Urinary bladder (tissue), 4 donors: ENCODE measurements at places on chromosomes 2 and 18. TPM values are rescaled to one million over a fixed set of nuclear protein-coding genes. Genes with fewer than 3 reads are reported as not detected.

The HOXD9 gene
- total RNA-seq, result 2.9 TPM

The NT5DC4 gene
- total RNA-seq, result not detected

The EFEMP1 gene
- total RNA-seq, result 146 TPM

The INHBB gene
- 0.74 TPM for total RNA-seq

The L3MBTL4 gene
- 6.7 TPM for total RNA-seq

The ELAC1 gene
- 7.3 TPM for total RNA-seq

The TTN gene
- total RNA-seq, result 153 TPM

The DNAH7 gene
- total RNA-seq, result 3.5 TPM

The TRIM43 gene
- total RNA-seq, result not detected

The ERFE gene
- total RNA-seq, result 0.79 TPM

The AQP12A gene
- total RNA-seq, result not detected

The ZNF24 gene
- 68.9 TPM for total RNA-seq

The TSPYL6 gene
- 0.16 TPM for total RNA-seq

The GKN1 gene
- total RNA-seq, result not detected

The GCA gene
- 22.3 TPM for total RNA-seq

The SERPINB10 gene
- 0.21 TPM for total RNA-seq

The HTR2B gene
- total RNA-seq, result 3.0 TPM

The EXOC6B gene
- 47.6 TPM for total RNA-seq

The CREG2 gene
- 0.63 TPM for total RNA-seq

The RPRD1A gene
- 73.0 TPM for total RNA-seq

The GAL3ST2 gene
- total RNA-seq, result not detected

The CFAP221 gene
- 0.95 TPM for total RNA-seq

The ZAP70 gene
- 1.9 TPM for total RNA-seq

The SULT1C2 gene
- 3.3 TPM for total RNA-seq

The PAX3 gene
- total RNA-seq, result 3.3 TPM

The EDAR gene
- 1.7 TPM for total RNA-seq

The FAM110C gene
- total RNA-seq, result 10.8 TPM

The RAB31 gene
- 37.1 TPM for total RNA-seq

The KYNU gene
- 9.8 TPM for total RNA-seq

The ALPP gene
- total RNA-seq, result not detected

The E2F6 gene
- total RNA-seq, result 16.0 TPM

The PLCD4 gene
- 6.7 TPM for total RNA-seq

The VIL1 gene
- total RNA-seq, result not detected

The HOXD3 gene
- 5.2 TPM for total RNA-seq

The IL1F10 gene
- total RNA-seq, result not detected

The CIB4 gene
- not detected for total RNA-seq

The PTPRN gene
- total RNA-seq, result 1.0 TPM

The ITGA4 gene
- 49.2 TPM for total RNA-seq

The RIT2 gene
- total RNA-seq, result 0.48 TPM

The SCN9A gene
- 32.9 TPM for total RNA-seq

The ERBB4 gene
- 3.2 TPM for total RNA-seq

The CD8B gene
- total RNA-seq, result not detected

The PRSS56 gene
- total RNA-seq, result not detected

The COL4A4 gene
- total RNA-seq, result 0.90 TPM

The RBFA gene
- 33.3 TPM for total RNA-seq

The SLC19A3 gene
- total RNA-seq, result 1.4 TPM

The SPR gene
- total RNA-seq, result 5.5 TPM

The BCS1L gene
- total RNA-seq, result 24.3 TPM

The MOCOS gene
- total RNA-seq, result 0.95 TPM

The CD8B2 gene
- total RNA-seq, result 0.37 TPM

The IL1A gene
- 1.9 TPM for total RNA-seq

The LBX2 gene
- 0.95 TPM for total RNA-seq

The SAG gene
- not detected for total RNA-seq

The SNED1 gene
- 11.5 TPM for total RNA-seq

The FSIP2 gene
- 13.9 TPM for total RNA-seq

The CDK5R2 gene
- 0.16 TPM for total RNA-seq

The ACAA2 gene
- 45.4 TPM for total RNA-seq
